ENCODE measurements at places on chromosomes 7 and 10.

- DNase-seq: peak; percentile 40
These were observed 4.0 kb upstream of the HECW1 start for GRCh38 chr7:43108255-43109011.

DNA sequence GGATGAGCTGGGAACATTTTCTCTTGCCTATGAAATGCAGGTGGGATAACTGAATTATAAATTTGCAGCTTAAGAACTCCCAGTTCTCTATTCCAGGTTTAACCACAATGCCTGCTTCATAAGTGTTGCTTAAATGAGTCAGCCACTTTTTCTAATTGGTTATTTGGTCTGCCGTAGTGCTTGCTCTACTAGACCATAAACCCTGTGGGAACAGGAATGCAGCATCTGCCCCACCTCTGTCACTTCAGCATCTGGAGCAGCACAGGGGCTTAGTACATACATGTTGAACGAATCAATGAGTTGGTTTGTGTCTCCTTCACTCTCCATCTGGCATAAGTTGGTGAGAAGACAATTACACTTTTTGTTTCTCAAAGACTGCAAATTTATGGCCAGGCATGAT, 95.2 kb upstream of the PTER start:
- no peak for DNase-seq

GRCh38 chr7:75914655-75915415, at the start of gene POR:
TSS of gene POR (plus strand) at chr7:75915155. CDS start at chr7:75954002, 38,847 bp downstream.
- DNase-seq: peak; percentile 76

DNA sequence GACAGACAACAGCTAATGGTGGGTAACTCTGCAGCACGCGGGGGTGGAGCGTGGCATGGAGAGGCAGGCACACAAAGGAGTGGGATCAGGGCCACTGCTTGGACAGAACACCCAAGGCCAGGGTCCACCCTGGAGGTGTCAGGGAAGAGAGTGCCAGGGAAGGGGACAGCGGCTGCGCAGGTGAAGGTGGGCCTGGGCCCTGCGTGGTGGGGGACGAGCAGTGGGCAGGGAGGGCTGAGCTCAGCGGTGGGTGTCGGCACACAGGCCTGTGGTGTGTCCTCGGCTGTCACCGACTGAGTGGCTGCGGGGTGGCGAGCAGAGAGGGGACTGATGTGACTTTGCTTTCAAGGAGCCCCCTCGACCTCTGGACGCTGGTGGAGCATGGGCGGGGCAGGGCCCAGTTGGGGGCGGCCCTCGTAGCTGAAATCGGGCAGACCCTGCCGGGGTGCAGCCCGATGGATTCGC, 8.4 kb upstream of the SCART1 start:
- DNase-seq: no peak

DNA sequence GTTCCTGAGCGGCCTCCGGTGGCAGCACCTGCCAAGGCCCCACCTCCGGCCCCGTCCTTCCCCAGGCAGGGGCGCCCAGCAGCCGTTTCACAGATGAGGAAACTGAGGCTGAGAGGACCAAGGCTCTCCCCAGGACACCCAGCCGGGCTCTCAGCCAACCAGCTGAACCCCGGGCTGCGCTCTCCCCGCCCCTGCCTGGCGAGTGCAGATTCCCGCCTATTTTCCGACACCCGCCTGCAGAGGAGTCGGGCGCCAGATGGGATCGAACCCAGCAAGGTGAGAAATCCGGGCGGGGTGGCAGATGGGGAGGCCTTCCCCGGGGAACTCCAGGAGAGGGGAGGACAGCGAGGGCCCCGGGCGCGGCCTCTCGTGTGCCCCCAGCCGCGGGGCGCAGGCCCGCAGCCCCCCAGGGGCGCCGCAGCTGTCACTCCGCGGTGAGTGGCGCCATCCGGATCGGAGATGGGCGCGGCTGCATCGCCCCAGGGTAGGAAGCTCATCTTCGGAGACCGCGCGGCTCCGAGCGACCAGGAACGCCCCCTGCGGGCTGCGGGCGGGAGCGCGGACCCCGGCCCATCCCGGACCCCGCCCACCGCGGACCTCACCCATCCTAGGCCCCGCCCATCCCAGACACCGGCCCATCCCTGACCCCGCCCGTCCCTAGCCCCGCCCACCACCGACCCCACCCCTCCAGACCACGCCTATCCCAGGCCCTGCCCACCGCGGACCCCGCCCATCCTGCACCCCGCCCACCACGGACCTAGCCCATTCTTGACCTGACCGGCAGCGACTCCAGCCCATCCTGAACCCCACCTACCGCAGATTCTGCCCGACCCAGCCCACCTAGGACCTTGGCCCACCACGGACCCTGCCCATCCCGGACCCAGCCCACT, 90.3 kb downstream of the MICALL2 start:
- DNase-seq: no peak

DNA sequence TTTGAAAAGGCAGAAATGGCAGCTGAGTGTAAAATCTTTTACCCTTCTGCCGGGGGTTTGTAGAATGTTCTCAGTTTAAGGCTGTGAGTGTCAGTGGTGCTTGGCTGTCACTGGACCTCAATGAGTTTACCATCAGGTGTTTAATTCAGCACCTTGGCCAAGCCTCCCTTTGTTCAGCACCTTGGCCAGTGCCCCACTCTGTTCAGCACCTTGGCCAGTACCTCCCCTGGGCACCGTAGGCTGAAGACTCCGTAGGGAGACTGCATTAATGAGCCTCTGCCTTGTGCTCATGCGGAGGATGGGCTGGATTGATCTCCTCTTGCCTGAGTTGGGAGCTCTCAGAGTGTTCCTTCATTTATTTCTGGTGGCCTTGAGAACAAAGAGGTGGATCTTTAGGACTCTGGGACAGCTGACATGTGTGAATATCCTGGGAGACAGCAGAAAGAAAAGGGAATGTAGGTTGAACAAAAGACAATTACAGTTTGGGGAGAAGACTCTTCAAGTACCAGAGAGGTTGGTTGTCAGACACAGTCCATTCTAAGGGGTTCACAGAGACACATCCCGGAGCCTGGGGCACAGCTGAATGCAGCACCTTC, 1.6 kb downstream of the FAM24A start:
- DNase-seq: peak; percentile 18

- DNase-seq: no peak
These were observed 59.6 kb downstream of the RELN start for GRCh38 chr7:103929901-103930311.

- DNase-seq: no peak
These were observed 86.5 kb upstream of the HPS1 start for GRCh38 chr10:98533241-98533640.
